ENCODE measurements at places on chromosomes 6 and 20.

GRCh38 chr6:99592900-99593299 is 13.7 kb upstream of the PRDM13 start:
- no peak for DNase-seq

DNA sequence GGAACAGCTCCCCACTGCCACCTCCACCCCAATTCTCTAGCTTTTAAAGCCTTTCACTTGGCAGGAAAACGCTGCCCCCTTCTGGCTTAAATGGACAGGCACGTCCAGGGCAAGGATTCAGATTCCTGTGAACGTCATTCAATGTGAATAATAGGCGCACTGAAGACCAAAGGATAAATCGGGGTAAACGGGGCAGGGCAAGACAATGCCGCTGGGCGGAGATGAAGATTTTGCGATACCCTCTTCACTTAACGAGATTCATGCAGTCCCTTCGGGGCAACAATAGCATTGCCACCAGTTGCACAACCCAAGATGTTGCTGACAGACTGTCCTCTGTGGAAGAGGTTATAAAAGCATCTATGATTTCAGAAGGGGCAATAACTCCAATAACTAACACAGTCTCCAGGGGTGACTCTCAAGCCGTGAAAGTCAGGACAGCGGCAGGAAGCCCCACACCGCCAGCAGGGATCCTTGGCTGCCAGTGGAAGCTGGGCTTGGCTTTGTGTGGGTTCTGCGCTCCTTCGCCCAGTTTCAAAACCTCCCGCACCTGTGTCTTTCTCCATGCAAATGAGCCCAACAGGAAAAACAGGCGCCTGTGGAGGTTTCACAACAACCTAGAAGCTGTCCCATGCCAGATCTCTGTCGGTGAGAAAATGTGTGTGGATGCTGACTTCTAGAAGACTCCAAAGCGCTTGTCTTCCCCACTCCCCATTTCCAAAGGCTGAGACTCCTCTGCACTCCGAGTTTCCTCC is 291.8 kb downstream of the BMP7 start:
- DNase-seq: peak; percentile 75

DNA sequence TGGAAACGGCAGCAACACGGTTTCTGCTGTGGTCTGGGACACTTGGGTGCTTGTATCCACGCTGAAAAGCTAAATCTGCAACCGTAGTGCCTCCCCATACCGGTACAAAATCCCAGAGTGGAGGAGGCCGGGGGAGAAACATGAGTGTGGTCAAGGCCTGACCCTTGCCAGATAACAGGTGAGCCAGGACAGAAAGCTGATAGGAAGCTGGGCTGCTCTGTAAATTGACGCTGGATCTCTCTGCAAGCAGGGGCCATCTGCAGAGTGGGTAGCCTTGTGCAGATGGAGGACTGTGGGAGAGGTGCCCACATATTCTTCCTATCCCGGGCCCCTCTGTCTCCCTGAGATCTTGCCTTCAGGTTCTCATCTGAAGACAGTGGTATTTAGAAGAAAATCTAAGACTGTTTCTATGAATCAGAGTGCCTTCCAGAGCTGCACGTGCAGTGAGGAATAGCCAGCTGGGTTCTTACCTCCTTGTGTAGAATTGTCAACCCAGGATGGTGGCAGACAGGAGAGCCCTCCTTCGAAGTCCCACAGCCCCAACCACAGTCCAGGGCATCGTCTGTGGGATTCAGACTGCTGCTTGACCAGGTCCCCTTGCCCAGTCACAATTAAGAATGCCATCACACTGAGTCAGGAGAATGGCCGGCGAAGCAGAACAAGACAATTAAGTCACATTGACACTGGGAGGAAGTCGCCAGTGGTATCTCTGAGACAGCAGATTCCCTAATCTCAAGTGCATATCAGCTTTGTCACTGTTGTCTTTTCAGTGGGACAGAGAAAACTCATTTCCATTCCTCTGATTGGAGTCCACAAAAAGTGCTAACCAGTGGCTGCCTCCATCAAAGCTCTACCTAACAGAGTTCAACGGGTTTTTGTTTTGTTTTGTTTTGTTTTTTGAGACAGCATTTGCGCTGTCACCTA is 100.0 kb upstream of the RIPOR2 start:
- DNase-seq: no peak

DNA sequence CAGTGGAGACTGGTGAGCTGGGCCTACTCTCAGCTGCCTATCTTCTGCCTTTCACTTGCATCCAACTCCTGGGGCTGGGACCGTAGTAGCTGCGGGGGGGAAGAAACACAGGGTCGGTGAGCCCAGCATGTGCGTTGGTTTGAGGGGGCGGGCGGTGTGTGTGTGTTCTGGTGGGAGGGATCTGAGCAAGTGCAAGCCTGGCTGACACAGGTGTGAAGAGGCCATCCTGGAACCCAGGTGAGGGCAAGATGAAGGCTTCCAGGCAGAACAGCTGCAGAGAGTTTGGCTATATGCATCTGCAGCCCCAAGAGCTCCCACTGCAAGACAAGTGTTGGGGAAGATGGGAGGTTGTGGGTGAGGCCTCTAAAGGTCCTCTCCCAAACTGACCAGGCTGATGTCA is 30.6 kb downstream of the MOCS1 start:
- DNase-seq: no peak

DNA sequence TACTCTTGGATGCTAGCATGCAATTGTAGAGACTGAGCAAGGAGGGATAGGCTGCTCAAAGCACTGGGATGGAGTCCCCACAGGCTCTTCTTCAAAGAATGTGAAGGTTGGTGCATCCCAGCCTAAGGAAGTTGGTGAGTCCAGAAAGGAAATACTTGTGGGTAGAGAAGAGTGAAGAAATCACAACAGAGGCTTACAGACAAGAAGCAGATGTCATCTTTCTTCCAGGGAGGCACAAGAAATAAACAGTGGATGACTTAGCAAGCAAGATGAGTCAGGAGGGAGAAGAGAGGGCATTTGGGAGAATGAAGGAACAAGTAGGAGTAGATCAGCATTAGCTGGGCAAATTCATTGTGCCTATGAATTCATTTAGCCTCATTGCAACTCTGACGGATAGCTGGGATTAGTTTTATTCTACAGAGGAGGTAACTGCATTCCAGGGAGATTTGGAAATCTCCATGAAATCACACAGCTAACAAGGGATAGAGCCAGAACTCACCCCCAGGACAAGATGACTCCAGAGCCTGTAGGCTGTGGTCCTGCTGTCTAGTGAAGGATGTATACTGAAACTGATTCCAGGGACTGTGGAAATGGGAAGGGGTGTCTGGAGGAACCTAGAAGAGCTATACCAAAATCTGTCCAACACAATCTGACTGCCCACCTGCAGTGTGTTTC is 125.8 kb upstream of the SPTLC3 start:
- DNase-seq: no peak

DNA sequence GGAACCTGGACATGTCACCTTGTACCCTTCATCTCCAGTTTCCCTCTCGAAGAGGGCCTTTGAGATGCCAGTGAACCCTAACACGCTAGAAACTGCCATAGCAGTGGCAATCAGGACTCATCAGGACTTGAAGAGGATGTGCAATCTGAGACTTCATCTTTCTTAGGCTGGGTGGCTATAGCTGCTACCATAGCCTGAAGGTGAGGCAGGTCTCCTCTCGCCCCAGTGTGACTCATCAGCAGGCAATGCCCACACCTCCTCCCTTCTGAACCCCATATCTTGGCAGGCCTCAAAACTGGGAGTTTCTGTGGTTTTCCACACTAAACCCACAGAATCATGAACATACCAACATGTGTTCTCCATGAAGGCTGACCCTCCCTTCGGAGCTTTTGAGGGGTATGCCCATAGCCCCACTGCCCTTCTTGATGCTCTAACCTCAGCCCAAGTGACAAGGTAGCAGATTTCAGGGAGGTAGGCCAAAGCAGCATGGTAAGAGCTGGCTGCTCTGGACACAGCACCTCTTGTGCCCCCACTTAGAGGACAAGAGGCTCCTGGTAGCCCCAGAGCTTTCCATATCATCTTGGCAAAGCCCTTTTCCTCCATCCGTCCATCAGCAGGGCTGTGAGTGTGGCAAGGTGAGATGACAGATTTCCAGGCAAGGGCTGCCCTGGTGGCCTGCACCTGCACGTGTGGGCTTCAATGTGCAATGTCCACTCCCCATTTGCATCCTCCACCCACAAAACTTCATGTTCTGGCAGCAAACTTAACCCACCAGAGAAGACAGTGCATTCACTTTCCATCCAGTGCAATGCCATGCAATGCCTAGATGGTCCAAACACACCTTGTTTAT is 2.6 kb downstream of the BLCAP start:
- no peak for DNase-seq

DNA sequence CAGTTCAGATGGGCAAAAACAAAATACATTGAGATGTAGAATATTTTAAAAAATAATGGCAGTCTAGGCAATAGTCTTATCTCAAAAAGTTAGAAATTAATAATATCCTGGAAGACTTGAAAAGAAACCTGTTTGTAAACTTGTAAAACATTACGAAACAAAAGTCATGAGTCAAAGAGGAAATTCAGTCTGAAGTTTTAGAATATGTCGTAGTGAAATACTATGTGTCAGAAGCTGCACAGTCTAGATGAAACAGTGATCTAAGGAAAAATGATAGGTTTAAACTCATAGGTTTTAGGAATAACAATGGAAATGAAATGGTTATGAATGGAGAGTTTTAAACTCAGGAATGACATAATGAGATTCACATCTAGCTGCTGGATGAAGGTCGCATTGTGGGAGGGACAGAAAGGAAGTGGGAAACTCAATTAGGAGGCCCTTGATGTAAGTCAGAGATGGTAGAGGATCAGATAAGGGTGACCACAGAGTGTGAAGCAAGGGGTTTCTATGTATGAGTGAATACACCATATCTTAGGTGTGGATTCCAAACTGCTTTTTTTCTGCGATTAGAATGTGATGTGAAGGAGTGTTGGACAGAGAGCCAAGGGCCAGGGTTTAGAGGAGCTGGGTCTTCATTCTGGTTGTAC is 2.8 kb downstream of the SNRPB2 start:
- DNase-seq: no peak

DNA sequence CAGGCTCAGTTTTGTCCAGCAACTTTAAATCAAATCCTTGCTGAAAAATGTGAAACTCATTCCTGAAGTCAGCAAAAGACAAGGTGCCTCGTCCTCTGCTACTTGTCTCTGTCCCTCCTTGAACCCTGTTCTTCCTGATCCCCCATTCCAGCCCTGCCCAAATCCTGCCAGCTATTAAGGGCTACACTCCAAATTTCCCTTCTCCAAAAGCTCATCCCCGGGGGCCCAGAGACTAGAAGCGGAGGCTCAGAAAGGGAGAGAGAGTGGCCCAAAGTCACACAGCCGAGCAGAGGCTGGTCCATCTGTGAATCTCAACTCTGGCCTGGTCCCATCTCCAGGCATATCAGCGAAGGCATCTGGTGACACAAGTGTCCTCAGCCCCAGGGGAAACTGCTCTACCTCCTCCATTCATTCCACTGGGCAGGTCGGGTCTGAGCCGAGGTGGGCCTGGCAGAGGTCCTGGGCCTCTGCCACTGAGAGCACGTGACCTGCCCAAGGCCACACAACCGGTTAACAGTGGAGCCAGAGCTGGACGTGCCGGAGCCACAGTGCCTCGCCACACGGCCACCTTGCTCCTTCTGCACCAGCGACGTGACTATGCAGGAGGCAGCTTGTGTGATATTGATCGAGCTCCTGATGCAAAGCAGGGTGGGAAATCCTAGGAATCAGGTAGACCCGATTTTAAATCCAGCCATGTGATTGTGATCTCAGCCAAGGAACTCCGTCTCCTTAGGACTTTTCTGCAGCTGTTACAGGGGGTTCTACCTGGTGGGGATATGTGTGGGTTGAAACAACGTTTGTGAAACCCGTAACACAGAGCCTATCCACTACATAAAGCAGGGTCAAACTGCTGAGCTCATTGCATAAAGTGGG is 28.6 kb downstream of the NOL4L start:
- DNase-seq: no peak

- DNase-seq: peak; percentile 87
Measured at GRCh38 chr20:32189691-32190615, 17.6 kb downstream of the PLAGL2 start.

DNA sequence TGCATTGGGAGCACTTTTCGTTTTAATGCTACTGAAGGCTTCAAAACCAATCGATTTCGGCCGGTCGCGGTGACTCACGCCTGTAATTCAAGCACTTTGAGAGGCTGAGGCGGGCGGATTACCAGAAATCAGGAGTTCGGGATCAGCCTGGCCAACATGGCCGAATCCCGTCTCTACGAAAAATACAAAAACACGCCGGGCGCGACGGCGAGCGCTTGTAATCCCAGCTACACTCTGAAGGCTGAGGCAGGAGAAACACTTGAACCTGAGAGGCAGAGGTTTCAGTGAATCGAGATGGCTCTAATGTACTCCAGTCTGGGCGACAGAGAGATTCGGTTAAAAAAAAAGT is 58.4 kb downstream of the TRIM38 start:
- DNase-seq: peak; percentile 90

- no peak for DNase-seq
Measured at GRCh38 chr20:60266177-60266823, 308.1 kb downstream of the CDH26 start.

- no peak for DNase-seq
Measured at GRCh38 chr6:4703382-4703781, 72.8 kb upstream of the CDYL start.

- no peak for DNase-seq
Measured at GRCh38 chr6:71706523-71706922, 179.8 kb upstream of the RIMS1 start.

DNA sequence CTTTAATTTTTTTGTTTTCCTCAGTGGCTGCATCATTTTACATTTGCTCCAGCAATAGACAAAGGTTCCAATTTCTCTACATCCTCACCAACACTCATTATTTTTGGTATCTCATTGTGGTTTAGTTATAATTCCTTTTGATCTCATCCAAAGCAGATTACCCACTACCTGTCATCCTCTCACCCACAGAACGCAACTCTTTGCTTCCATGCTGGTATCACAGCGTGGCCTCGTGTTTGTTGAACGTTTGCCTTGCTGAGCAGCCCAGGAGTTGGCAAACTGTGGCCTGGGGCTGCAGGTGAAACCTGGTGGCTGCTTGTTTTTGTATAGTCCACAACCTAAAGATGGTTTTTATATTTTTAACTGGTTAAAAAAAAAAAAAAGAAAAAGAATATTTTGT is 181.9 kb downstream of the BCAS1 start:
- DNase-seq: no peak

DNA sequence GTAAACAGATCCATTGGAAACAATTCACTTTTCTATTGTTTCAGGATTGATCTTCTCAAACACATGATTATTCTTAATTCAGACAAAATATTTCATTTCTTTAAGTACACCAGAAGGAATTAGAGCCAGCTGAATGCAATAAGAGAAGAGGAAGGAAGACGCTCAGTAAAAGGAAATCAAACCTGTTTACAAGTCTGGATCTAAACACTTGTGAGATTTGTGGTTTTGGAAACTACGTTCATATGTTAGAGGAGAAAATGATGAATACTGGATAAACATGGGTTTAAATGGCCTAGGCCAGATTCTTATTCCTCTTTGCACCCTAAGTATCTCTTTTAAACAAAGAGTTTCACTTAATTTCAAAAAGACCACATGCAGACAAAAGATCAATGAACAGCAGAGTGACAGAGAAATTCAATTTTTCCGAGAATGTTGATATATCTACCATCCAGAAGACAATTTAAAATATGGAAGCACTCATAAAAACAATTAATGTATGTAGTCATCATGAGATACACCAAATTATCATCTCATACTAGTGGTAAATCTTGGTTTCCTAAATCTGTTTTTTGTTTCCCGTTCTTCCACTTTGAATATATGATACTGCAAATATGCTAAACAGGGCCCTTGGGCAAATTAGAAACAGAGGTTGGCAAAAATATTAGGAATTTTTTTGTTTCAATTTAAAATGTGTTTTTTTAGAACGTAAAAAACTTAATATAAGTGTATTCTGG is 703.5 kb upstream of the CITED2 start:
- DNase-seq: no peak

GRCh38 chr6:113735491-113735890 is 121.7 kb upstream of the MARCKS start:
- DNase-seq: no peak

Measured in retina (tissue), 1 donor.